ENCODE measurements at places on chromosomes 12 and 14. TPM values are rescaled to one million over a fixed set of nuclear protein-coding genes. Genes with fewer than 3 reads are reported as not detected.

ARHGEF25 gene
- 43.0 TPM for total RNA-seq

SLCO1B1 gene
- not detected for total RNA-seq

MGAT4C gene
- not detected for total RNA-seq

GPR65 gene
- 0.13 TPM for total RNA-seq

CYP46A1 gene
- total RNA-seq: 0.22 TPM

CLEC2A gene
- not detected for total RNA-seq

TMED10 gene
- total RNA-seq: 363 TPM

ACSS3 gene
- total RNA-seq: 1.9 TPM

SSTR1 gene
- 17.6 TPM for total RNA-seq

LRRC10 gene
- total RNA-seq: not detected

ST8SIA1 gene
- not detected for total RNA-seq

SYCP3 gene
- not detected for total RNA-seq

USP44 gene
- 0.76 TPM for total RNA-seq

SPX gene
- 0.63 TPM for total RNA-seq

FGF23 gene
- not detected for total RNA-seq

FAM90A1 gene
- not detected for total RNA-seq

SETD1B gene
- total RNA-seq: 2.0 TPM

CHGA gene
- total RNA-seq: not detected

ALKBH2 gene
- total RNA-seq: 5.8 TPM

HSPA2 gene
- total RNA-seq: 28.9 TPM

CLEC12A gene
- total RNA-seq: not detected

SERPINA9 gene
- total RNA-seq: not detected

PLBD2 gene
- total RNA-seq: 43.6 TPM

GNG2 gene
- 14.7 TPM for total RNA-seq

WNT1 gene
- total RNA-seq: not detected

P3H3 gene
- total RNA-seq: 32.5 TPM

INHBE gene
- 0.76 TPM for total RNA-seq

NEUROD4 gene
- not detected for total RNA-seq

ALX1 gene
- not detected for total RNA-seq

KRT73 gene
- not detected for total RNA-seq

NXPH4 gene
- 5.7 TPM for total RNA-seq

SCN8A gene
- total RNA-seq: 13.8 TPM

DTX1 gene
- not detected for total RNA-seq

GLS2 gene
- total RNA-seq: not detected

GARIN6 gene
- total RNA-seq: not detected

ADCY6 gene
- 24.8 TPM for total RNA-seq

TCL1B gene
- total RNA-seq: not detected

KRT1 gene
- not detected for total RNA-seq

ZFYVE26 gene
- total RNA-seq: 11.6 TPM

KRT77 gene
- not detected for total RNA-seq

LRCOL1 gene
- total RNA-seq: not detected

ANO4 gene
- 6.6 TPM for total RNA-seq

GLIPR1L2 gene
- total RNA-seq: 1.6 TPM

DICER1 gene
- total RNA-seq: 28.2 TPM

All from GM23248 (cell line).